Activated T-cell treated with anti-CD3 and anti-CD28 coated beads, Interleukin-2, amount 50 U/mL, for 72 hours (primary cell): ENCODE measurements at places on chromosomes 6 and 20. TPM values are rescaled to one million over a fixed set of nuclear protein-coding genes. Genes with fewer than 3 reads are reported as not detected.

Gene PAX1
- not detected for total RNA-seq

Gene HDDC2
- total RNA-seq = 68.8 TPM

Gene TFAP2A
- total RNA-seq = 0.36 TPM

Gene DNAH8
- total RNA-seq = 0.02 TPM

Gene HLA-F
- total RNA-seq = 275 TPM

Gene OR2B6
- 0.35 TPM for total RNA-seq

Gene ADRM1
- 95.4 TPM for total RNA-seq

Gene C6orf52
- total RNA-seq = 2.7 TPM

Gene RAMACL
- total RNA-seq = 0.95 TPM

- DNase-seq = no peak
These were observed 386.8 kb downstream of the SAMD5 start for GRCh38 chr6:147895272-147895671.

DNA sequence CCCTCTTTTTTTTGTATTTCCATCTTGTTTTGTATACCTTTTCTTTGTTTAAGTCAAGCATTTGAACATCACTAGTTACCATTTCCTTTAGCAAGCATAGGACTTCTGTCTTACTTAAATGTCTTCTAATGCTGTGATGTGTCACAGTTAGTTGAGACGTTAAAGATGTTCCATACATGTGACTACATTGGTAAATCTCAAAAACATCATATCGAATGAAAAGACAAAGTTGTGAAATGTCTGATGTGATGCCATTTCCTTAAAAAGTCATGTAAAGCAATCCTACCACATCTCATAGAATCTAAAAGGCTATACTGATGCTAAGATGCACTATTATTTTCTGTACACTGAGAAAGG is 26.8 kb downstream of the SLC16A10 start:
- DNase-seq = no peak

DNA sequence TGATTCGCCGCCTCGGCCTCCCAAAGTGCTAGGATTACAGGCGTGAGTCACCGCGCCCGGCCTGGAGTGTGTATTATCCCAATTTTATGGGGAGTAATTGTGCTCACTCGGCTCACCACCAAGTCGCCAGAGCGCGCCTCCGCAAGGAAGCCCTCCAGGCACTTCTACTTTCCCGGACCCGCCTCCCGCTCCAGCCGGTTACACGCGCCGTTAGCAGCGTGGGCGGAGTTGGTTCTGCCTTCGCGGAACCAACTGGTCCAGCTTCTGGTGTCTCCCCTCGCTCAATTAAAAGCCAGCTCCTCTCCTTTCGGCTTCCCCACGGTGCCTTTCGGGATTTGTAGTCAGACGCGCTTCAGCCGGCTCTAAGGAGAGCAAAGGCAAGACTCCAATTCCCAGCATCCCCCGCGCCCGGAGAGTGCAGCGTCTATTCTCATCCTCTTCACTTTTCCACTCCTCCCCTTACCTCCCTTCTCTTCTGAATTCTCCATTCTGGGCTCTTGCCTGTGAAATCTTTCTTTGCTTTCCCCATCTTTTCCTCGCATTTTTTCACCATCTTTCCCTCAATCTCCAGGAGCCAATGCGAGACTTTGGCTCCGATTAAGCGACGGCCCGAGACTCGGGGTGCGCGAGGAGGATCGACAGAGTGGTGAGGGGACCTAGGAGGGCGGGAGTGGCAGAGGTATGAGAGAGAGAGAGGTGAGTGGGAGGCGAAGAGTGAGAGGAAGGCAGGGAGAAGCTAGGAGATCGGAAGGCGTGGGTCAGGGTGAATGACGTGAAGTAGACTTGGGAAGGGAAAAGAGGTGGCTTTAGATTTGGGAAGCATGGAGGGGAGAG is at the start of gene GTF2H4:
Gene GTF2H4 (plus strand): TSS at position 450 of the 834 bp plus-strand sequence.
- peak; percentile 96 for DNase-seq

DNA sequence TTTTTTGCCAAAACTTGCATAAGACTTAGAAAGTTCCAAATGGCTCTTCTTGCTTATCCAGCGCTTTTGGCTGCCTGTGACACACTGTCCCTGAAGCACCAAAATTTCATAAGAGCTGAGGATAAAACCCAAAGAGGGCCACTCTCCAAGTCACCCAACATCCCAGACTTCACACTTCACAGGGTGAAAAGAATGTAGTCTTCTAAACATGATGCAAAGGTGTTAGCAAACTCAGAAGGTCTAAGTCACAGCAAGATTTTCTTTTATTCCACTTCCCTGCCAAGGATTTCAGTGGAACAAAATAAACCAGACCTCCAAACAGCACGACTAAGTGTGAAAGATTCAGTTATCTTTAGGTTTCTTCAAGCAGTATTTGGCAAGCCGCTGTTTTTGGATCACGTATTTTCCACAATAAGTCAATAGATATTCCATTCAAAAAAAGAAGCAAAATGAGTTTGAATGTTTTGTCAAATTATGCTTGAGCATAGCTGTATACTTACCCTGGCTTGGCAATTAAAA is 44.6 kb upstream of the CD93 start:
- no peak for DNase-seq

DNA sequence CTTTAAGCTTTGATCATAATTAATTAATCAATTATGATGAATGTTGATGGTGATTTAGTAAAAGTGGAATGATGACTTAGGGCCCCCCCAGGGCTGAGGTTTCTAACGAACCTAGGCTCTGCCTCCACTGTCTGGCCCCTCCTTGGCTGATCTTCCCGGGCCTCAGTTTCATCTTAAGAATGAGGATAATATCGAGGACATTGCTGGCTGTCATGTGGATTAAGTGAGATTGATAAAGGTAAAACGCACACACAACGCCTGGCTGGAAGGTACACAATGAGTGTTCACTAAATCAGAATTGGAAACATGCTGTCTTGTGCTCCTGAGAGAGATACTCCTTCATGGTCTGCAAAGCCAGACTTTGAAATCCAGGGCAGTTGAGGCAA is 5.3 kb upstream of the SULF2 start:
- no peak for DNase-seq

DNA sequence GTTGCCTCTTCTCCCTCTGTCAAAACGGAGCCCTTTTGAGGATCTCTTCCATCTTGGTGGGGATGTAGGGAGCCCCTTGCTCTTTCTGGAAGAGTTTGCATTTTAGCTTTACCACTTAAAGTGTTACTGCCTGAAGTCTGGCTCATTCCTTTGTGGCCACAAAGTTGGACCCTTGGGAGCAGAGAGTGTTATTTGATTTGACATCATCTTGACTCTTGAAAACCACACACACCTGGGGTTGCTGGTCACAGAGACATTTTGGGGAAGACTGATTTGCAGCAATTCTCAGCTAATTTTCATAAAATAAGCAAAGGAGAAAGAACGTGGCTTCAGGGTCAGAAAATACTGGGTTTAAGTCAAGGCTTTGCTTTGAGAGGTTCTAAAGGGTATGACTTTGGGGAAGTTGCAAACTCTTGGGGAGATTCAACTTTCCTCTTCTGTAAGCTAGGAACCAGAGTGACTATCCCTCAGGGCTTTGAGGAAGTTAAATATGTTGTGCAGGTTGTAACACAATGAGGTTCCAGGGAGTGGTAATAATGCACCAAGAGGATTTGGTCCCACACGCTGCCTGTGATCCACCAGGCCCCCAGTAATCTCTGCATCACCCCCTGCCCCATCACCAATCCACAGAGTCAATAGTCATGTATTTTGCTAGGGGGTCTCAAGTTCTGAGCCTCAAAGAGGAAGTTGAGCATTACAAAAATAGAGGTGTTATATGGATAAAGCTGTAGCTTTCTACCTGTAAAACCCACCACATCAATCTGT is 141.6 kb upstream of the SLC24A3 start:
- no peak for DNase-seq

DNA sequence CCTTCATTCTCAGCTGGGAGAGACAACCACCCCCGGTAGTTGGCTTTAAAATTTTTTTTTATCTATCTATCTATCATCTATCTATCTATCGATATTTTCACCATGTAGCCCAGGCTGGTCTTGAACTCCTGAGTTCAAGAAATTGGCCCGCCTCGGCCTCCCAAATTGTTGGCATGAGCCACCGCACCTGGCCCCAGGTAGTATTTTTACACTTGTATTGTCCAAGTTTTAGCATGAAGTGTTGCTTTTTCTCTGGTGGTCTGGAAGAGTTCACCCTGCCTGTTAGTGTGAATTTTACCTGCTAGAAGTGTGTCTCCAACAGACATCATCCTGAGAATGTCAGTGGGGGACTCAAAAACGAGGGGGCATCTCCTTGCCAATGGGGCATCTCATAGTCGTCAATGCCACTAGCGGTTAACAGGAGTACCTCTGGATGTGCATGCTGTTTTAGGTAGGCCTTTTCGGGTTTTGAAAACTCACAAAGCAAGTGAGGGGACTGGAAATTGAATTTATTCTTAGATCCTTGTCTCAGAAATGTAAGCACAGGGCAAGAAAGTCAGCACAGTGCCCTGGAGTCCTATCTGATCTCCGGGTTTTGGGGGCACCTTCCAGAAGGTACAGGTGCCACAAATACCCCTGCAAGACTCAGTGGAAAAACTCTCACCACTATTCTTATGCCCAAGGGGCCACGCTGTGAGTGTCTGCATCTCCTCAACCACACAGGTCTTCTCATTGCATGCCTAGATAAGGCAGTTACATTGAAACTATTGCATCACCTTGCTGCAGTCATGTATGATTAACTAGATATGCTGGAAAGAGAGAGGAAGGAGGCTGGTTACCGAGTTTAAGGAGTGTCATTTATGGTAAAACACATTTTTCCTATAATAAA is 37.1 kb downstream of the TNFAIP3 start:
- DNase-seq = peak; percentile 79

DNA sequence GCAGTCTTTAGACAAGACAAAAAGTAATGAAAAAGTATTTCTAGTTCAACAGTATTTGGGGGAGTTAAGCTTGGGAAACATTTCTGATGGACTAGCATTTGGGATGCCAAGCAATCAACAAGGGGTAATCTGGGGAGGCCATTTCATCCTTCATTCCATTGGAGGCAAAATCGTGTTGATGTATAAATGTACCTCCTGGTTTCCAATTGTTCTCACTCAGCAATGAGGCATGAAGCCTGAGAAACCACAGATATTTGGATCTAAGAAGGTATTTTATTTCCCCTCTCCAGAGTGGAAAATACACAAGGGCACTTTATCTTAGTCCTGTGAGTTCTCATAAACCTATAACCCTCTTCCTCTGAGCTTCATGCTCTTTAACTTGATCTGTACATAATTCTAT is 68.2 kb downstream of the TBX18 start:
- DNase-seq = no peak

- no peak for DNase-seq
These were observed 480.2 kb upstream of the CHD6 start for GRCh38 chr20:42098418-42098817.

- no peak for DNase-seq
These were observed 9.9 kb downstream of the ATXN1 start for GRCh38 chr6:16751251-16751946.

GRCh38 chr20:57662456-57663240 is 42.4 kb upstream of the ZBP1 start:
- no peak for DNase-seq

GRCh38 chr20:8116067-8116811 is 15.8 kb upstream of the PLCB1 start:
- DNase-seq = no peak

DNA sequence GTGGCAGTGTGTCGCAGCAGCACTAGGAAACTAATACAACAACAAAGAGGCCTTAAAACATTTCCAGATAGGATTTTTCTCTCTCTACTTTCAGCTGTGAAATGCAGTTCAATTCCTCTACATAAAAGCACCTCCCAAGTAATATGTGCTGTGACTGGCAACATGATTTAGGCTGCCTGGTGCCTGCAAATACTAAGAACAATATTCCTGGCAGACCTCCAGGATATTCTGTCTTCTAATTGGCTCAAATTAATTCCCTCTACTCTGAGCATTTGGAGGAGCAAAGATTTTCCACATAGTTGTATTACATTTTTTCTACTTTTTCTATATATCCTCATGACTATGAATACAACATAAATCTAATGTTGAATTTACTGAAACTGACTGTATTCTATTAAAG is 33.2 kb downstream of the SCGN start:
- DNase-seq = no peak

GRCh38 chr6:1424306-1424927 is 35.0 kb downstream of the FOXF2 start:
- DNase-seq = peak; percentile 19

- no peak for DNase-seq
These were observed 488.3 kb downstream of the CDH26 start for GRCh38 chr20:60446267-60447111.

DNA sequence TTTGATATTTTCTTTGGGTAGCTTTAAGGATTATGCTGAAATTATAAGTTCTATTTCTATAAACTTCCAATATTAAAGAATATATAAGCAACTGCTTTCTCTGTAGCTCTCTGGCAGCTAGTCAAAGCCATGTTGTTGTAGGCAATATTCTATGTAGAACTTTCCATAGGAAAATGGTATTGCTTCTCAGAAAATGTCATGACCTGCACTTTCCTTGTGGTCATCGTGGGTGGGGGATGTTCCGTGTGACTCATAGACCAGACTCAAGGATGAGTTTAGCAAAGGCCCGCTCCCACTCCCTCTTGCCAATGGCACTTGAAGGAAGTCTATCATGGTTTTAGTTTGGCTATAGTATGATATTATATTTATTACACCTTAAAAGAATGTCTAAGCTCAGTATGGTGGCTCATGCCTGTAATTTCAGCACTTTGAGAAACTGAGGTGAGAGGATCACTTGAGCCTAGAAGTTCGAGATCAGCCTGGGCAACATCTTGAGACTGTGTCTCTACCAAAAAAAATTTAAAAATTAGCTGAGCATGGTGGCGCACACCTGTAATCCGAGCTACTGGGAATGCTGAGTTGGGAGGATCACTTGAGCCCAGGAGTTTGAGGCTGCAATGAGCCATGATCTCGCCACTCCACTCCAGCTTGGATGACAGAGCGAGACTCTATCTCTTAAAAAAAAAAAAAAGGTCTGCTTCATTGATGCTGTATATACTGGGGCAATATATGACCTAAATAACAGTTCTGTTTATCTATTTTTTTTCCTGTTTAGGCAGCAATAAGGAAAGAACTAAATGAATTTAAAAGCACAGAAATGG is 36.6 kb upstream of the LTV1 start:
- DNase-seq = peak; percentile 80

- DNase-seq = no peak
These were observed 67.8 kb downstream of the LY86 start for GRCh38 chr6:6656287-6656686.

GRCh38 chr20:52958211-52958610 is 13.9 kb upstream of the TSHZ2 start:
- no peak for DNase-seq

- DNase-seq = no peak
These were observed 13.0 kb downstream of the MOXD1 start for GRCh38 chr6:132388291-132388690.

GRCh38 chr6:53801022-53801421 is 6.2 kb downstream of the LRRC1 start:
- no peak for DNase-seq

- no peak for DNase-seq
These were observed 43.6 kb upstream of the PHACTR3 start for GRCh38 chr20:59560588-59561227.

- no peak for DNase-seq
These were observed 17.0 kb downstream of the GMDS start for GRCh38 chr6:2228392-2228791.

GRCh38 chr20:6732001-6732447 is 35.5 kb upstream of the BMP2 start:
- DNase-seq = no peak

GRCh38 chr20:43993560-43993959 is 78.9 kb downstream of the TOX2 start:
- DNase-seq = no peak

GRCh38 chr20:10663756-10664155 is 10.0 kb downstream of the JAG1 start:
- DNase-seq = no peak
